ENCODE measurements at places on chromosomes 7 and 10. TPM values are rescaled to one million over a fixed set of nuclear protein-coding genes. Genes with fewer than 3 reads are reported as not detected.

GRCh38 chr10:78059906-78060702 lies 26.4 kb downstream of the RPS24 start:
- no peak for DNase-seq
- H3K4me3 ChIP-seq = no peak overlapping the region
- no peaks in the 10 kb centered on the region for H3K27me3 ChIP-seq

The KLF14 gene
- not detected for total RNA-seq

The DRGX gene
- total RNA-seq = not detected

The NEUROG3 gene
- total RNA-seq = not detected

The SPDYE18 gene
- 0.60 TPM for total RNA-seq

The GPR37 gene
- not detected for total RNA-seq

DNA sequence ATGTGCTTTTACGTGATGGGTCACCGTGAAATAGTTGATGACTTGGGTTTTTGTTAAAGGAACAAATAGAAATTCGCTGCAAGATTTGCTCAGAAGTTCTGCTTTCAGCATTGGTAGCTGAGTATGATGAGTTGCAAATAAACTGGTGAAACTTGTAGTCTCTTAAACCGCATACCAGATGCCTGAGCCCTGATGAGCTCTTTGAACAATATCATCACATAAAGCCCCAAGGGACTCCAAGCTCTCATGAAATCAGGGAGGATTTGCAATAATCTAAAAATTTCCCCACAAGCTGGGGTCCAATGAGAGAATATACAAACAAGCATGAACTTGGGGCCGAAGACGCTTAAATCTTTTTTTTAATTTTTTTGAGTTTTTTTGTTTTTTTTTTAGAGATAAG lies 312.4 kb downstream of the CALN1 start:
- no peak overlapping the region for H3K4me3 ChIP-seq
- H3K36me3 ChIP-seq = no peaks in the 10 kb centered on the region
- no peak overlapping the region for H3K27ac ChIP-seq
- H3K27me3 ChIP-seq = no peaks in the 10 kb centered on the region
- DNase-seq = no peak

DNA sequence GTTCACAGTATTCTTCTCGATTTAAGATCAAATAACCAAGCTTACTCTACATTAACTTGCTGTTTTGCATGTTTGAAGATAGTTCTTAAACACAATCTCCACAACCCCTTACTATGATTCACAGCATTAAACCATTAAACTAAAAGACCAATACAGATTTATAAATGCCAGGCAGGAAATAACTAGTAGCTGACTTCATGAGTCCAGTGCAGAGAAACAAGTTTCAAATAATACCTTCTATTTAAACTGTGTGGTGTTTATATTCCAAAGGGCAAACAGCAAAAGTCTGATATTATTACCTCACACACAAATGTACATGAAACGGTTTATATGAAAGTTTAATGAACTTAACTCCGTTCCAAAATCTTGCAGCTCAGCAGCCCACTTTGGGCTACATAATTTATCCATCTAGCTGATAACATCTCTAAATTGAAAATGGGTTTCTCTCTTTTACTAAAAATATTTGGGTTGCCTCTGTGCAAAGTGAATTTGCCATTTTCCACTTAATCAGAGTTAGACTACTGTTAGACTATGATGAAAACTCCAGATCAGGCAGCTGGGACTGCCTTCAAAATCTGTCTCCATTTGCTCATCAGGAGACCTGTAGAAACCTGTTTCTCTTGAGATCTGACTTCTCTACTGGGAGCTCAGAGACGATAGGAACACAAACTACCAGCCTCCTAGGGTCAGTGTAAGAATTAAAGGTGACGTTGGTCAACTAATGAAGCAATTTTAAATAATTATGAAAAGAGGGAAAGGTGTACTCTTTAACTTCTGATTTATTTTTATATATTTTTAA lies 287.3 kb downstream of the FZD1 start:
- no peaks in the 10 kb centered on the region for H3K4me1 ChIP-seq
- no peak overlapping the region for H3K4me3 ChIP-seq
- H3K36me3 ChIP-seq = no peaks in the 10 kb centered on the region
- H3K27me3 ChIP-seq = peaks cover 2% of the 10 kb centered on the region
- DNase-seq = no peak
- no peak overlapping the region for H3K27ac ChIP-seq

The EVX1 gene
- not detected for total RNA-seq

DNA sequence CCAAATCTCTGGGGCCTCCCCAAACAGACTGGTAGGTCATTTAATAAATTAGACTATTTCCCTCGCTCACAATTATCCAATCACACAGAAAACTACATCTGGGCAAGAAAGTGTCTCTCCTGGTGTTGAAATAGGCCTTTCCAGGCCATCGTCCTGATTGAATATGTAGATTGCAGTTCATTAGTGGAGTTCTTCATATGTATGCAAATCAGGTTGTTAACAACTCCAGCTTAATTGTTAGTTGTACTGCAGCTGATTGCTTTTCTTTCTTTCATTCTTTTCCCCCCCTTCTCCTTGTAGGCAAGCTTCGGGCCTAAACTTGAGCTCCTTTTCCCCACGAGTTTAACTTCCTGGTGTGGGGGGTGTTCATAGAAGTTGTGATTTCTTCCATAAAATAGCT lies 359.1 kb upstream of the GALNT17 start:
- no peaks in the 10 kb centered on the region for H3K27me3 ChIP-seq
- H3K36me3 ChIP-seq = no peaks in the 10 kb centered on the region
- H3K4me3 ChIP-seq = no peak overlapping the region
- peaks cover 25% of the 10 kb centered on the region for H3K4me1 ChIP-seq
- no peak overlapping the region for H3K27ac ChIP-seq
- DNase-seq = no peak

The GIMAP4 gene
- 335 TPM for total RNA-seq

GRCh38 chr10:94149702-94150101 lies 156.0 kb downstream of the PLCE1 start:
- no peak overlapping the region for H3K4me3 ChIP-seq
- H3K27ac ChIP-seq = no peak overlapping the region
- H3K36me3 ChIP-seq = no peaks in the 10 kb centered on the region
- H3K27me3 ChIP-seq = peaks cover 5% of the 10 kb centered on the region

The SUGCT gene
- total RNA-seq = not detected

The CCL24 gene
- total RNA-seq = not detected

- no peak overlapping the region for H3K27ac ChIP-seq
- no peak for DNase-seq
- H3K4me1 ChIP-seq = no peaks in the 10 kb centered on the region
- no peak overlapping the region for H3K4me3 ChIP-seq
Measured at GRCh38 chr7:982511-983003, 424 bp upstream of the CYP2W1 start.

The FAM25A gene
- not detected for total RNA-seq

All from activated CD4-positive, alpha-beta T cell treated with anti-CD3 and anti-CD28 coated beads, Interleukin-2, amount 10 ng/mL, durations not matched to agents 7 days and 5 days (primary cell).